ENCODE measurements at places on chromosomes 4 and X.

DNA sequence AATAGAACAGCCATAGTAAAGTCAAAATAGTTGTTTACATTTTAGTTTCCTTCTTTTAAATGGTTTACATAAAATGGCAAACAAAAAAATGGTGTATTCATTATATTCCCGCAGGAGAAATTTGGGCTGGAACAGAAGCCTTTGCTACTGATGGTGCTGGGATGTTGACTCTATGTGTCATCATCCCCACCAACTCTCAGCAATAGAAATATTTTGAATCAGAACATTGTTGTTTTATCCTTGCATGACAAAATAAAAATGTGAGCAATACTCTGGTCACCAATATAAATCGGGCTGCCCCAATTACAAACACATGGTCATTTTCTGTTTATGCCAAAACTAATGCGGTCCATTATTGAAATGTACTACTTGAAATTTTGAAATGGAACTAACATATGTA lies 1131.6 kb upstream of the PCDH7 start:
- no peak for DNase-seq

GRCh38 chr4:99961711-99962110 lies 11.6 kb upstream of the H2AZ1 start:
- DNase-seq: no peak

DNA sequence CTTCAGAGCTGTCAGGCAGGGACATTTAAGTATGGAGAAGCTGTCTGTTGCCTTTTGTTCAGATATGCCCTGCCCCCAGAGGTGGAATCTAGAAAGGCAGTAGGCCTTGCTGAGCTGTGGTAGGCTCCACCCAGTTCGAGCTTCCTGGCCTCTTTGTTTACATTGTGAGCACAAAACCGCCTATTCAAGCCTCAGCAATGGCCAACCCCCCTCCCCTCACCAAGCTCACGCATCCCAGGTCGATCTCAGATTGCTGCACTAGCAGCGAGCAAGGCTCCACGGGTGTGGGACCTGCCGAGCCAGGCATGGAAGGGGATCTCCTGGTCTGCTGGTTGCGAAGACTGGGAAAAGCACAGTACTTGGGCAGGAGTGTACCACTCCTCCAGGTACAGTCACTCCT lies 59.3 kb downstream of the ZNF674 start:
- DNase-seq: no peak

GRCh38 chrX:31329298-31329697 lies 257.5 kb upstream of the FTHL17 start:
- no peak for DNase-seq

DNA sequence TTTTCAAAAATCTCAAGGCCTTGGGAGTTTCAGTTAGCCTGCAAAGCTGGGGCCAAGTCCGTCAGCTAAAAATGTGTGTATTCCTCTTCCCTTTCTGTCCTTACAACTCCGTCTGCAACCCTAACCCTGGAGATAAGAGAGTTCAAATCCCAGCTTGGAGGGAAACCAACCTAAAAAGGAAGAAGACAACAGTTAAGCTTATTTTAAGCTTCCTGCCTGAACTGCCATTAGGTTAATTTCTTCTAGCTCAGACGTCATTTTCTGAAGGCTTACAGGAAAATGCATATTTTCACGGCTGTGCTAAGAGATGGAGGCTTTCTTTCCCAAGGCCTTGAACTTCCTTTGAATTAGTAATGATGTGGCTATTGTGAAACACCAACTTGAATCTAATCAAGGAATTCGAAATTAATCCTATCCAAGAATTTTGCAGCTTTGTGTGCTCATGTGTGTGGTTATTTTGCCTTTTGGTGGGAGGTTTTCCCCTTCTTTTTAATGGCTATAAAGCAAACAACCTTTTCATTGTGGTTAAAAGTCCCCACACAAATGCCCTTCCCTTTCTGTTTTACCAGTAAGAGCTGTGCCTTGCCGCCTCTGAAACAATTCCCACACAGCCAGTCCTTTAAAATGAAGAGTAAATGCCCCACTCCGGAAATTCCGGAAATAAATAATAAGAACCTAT lies 103.5 kb downstream of the IRF2 start:
- no peak for DNase-seq

GRCh38 chr4:95599777-95600400 lies 51.1 kb upstream of the UNC5C start:
- no peak for DNase-seq

DNA sequence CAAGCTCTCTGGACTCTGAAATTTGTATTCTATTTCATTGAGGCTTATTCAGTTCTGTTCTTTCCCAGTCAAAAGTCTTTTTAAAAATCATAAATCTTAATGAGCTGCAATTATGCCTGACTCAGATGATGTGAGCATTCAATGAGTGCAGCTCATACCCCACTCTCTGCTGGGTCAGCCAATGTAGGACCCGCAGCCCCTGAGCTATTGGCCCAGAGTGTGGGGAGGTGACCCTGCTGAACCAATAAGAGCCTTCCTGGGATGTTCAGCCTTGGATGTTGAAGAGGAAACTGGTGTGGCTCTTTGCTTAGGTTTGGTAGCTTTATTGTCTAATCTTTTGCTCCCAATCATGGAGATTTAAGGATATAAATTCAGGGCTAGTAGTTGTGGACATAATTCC lies 12.1 kb upstream of the TCEAL4 start:
- DNase-seq: no peak

GRCh38 chrX:133300591-133300990 lies 82.4 kb upstream of the TFDP3 start:
- no peak for DNase-seq

DNA sequence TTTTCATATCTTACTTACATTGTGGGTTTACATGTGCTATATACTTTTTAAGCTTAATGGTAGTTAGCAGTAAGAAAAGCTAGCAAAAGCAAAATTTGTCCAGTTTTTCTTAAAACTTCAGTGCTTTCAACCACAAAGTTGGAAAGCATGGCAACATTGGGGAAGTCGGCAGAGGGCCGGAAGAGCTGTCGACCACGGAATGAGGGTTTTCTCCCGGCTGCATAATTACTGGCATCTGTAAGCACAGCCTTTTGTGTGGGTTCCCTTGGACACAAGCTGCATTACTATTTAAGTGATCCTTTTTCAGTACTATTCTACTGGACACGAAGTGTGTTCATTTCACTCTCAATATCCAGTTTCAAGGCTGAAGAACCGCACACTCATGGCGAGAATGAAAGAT lies 560.4 kb downstream of the ANKRD50 start:
- DNase-seq: no peak

DNA sequence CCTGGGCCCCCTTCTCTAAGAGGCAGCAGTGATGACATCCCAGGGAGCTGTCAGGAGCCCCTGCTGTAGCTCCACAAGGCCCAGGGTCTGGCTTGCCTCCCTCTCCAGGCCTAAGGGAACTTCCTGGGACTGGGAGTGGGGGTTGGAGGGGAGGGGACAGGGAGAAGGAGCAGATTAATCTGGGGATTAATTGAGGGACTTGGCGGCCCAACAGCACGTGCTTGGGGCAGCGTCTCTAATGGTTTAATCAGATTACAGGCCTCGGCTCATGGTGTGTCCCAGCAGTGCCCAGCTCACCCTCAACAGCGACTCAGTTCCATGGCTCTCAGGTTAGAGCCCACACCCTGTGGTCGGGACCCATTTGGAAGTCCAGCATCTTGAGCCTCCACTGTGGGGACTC lies 47.9 kb downstream of the EFNB1 start:
- DNase-seq: no peak

DNA sequence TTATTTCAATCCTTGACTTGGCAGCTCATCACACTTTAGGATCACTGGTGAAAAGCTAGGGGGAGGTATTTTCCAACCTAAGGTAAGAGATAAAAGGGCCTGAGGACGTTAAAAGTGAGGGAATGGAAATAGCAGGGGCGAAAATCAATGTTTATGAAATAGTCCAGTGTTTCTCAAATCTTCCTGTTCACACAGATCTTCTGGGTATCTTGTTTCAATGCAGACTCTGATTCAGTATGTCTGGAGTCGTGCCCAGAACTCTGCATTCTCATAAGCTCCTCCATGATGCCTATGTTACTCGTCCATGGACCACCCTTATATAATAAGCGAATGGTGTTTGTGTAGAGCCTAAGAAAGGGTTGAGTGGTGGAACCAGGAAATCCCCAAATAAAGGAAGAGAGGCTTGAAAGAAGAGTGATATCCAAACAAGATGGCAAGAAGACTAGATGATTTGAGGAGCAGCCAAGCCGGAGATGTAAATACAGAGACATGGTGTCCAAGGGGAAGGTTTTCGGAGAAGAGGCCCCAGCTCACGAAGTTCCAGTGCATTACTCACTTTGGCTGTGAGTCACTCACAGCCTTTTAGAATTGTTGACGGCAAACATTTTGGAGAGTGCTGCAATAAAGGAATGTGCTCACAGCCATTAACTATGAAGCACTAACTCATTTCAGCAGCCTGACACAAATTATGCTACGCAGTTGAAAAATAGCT lies 215.6 kb upstream of the PPARGC1A start:
- no peak for DNase-seq

DNA sequence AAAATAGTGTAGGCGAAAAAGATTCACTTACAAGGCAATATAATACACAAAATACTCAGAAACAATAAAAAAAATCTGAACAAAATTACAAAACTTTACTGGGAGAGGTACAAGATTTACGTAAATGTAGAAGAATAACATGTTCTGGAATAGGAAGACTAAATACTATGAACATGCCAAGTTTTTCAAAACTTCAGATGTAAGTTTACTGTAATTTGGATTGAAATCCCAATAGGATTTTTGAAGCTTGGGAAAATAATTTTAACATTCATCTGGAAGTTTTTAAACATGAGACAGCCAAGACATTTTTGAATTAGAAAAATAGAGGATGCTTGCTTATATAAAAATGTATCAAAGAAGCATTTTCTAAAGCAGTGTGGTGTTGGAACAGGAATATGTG lies 30.5 kb upstream of the CT83 start:
- no peak for DNase-seq
